Eye (tissue), 1 donor: ENCODE measurements at places on chromosomes 11 and 22.

DNA sequence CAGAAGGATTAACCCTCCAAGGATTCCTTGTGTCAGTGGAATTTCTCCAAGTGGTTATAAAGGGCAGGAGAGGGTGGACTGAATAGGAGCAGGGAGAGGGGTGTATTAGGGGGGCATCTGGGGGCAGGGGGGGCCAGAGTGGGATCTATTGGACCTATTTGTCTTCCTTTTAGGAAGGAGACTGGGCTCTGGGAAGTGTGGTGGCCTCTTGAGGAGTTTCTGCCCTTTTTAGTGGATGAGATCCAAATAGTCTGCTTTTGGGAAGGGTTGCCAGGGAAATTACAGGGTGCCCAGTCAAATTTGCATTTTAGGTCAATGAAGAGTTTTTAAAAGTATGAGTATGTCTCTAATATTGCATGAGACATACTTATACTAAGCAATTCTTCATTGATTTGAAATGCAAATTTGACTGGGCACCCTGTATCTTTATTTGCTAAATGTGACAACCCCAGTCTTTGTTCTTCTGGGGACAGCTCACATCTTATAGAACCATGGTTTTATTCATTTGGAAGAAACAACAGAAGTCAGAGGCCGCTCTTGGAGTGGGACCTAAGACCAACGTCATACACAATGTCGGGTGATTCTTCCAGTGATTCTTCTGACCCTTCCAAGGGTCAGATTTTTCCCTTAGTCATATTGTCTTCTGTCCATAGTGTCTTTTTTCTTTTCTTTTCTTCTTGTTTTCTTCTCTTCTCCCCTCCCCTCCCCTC is 429 bp upstream of the SLC22A6 start:
- no peak for DNase-seq

- no peak for DNase-seq
These were observed 4.7 kb downstream of the OLFML1 start for GRCh38 chr11:7490054-7490453.

- DNase-seq: no peak
These were observed 53.3 kb downstream of the MRTFA start for GRCh38 chr22:40583053-40583741.

GRCh38 chr11:112195951-112196351 is 20.6 kb downstream of the BCO2 start:
- no peak for DNase-seq

DNA sequence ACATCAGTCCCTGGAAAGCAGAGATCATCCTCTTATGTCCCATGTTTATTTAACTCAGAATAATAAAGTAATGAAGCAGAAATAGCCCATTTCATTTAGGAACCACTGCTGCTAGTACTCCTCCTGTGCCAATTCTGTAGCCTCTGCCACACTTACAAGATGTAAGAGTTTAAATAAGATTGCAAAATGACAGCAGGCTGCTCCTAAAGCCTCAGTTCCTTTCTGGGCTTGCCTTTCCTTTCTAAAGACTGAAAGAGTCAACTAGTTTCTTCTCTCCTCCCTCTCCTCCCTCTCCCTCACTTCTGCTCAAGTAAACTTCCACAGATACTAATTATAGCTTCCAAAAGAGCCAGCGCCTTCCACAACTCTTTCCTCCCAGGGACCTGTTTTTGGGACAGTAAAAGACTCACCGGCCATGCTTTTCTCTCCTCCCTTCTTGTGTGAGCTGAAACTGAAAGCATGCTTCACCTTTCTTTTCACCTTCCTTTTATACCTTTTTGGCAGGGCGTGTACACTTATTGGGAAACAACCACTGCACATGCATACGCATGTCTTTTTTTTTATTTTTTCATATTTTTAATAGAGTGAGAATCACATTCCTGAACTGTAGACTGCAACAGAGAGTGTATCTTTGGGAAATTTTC is 26.1 kb upstream of the CARD16 start:
- no peak for DNase-seq

- no peak for DNase-seq
These were observed at the start of gene SMIM38 for GRCh38 chr11:69155302-69156234. Gene SMIM38 (plus strand): TSS chr11:69155935. CDS start chr11:69157847, 1,912 bp downstream.

DNA sequence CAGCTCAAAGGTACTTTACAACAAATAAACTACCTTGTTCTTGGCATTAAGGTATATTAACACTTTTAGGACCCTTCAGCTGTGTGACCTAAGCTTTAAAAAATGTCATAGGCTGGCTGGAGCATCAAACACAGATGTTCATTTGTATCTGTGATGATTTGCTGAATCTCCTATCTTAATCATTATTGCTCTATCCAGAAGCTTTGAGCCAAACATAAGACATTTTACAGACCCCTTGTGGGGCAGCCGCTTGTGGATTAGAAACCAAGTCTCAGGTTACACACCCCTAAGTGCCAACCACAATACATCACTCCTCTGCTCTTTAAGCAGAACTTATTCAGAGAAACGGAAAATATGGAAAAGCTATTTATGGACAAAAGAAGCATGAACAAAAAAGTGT is 394.2 kb upstream of the CCDC90B start:
- peak; percentile 57 for DNase-seq
